ENCODE measurements at places on chromosomes 2 and 18. TPM values are rescaled to one million over a fixed set of nuclear protein-coding genes. Genes with fewer than 3 reads are reported as not detected.

The UGT1A3 gene
- total RNA-seq = not detected

The GPR75 gene
- total RNA-seq = 1.6 TPM

DNA sequence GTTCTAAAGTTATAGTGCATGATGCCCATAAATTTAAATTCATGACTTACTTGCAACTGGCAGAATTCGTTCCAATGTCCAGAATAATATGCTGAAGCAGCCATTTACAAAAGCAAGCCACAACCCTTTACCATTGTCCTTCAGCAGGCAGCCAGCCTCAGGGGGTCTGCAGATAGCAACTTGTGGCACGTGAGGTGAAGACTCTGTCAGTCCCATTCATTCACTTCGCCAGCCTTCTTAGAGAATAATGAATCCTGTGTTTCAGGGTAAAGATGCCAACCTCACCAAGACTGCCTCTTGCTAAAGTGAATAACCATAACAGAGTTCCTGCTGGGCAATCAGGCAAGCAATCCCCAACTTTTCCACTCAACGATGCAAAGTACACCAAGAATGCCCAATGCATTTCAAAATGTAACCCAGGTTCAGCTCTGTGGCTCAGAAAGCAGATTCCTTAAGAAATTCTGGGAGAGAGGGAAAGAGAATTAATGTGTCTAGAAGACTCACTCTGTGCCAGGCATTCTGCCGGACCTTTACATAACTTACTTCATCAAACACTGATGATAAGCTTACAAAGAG lies 315.4 kb downstream of the NCKAP5 start:
- DNase-seq = no peak

DNA sequence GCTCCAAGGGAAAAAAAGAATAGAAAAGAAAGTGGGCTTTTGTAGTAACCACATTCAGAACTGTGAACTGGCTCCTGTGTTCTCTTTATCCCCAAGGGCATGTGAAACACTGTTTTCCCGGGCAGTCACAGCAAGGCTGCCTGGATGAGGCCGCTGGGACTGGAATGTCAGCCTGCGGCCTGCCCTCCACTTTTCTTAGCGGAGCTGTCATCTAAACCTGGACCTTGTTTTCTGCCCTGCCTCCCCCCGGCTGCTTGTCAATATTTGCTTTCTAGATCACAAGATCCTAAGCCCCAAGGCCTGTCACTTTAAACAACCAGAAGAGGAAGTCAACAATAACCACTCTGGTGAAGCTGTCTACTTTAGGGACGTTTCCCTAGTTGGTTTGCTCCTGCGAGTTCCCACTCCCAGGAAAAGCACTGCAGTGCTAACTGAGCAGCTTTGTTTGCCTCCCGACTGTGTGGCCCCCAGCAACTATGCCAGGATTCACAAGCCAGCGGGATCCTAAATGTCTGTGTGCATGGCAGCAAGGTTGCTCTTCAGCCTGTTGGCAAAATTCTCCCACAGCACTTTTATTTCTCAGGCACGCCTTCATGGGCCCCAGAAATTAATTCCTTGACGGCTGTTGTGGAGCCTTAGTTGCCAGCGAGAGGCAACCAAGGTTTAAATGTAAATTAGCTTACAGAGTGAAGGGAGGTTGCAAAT lies 30.6 kb downstream of the SOWAHC start:
- DNase-seq = no peak

GRCh38 chr2:164655336-164655735 lies 34.1 kb upstream of the GRB14 start:
- DNase-seq = no peak

GRCh38 chr2:134154246-134154645 lies 99.6 kb upstream of the MGAT5 start:
- DNase-seq = no peak

DNA sequence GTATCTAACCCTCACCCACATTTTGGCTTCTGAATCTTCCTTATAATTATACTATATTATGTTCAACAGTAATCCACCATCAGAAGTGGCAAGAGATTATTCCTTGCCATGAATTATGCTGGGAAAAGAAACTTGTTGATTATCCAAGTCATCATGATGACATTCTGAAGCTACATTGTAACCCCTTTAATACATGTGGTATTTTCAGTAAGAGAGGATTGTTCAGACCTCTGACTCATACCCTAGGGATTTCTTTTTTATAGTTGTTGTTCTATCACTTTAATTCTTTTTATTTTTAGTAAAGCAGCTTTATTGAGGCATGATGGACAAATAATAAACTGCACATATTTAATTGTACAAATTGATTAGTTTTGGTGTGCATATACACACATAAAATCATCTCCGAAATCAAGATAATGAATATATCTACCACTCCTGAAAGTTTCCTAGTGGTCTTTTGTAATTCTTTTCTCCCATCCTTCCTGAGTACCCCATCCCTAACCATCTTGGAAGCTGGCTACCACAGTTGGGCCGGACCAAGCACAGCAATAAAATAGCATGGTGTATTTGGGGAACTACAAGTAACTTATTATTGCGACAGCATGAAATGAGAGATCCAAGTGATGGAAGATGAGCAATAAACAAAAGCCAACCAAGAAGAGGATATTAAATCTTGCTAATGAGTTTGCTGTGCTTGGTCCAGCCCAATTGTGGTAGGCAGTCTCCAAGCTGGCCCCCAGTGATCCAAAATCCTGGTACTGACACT lies 159.9 kb downstream of the BARD1 start:
- DNase-seq = no peak

The STRN gene
- 20.4 TPM for total RNA-seq

DNA sequence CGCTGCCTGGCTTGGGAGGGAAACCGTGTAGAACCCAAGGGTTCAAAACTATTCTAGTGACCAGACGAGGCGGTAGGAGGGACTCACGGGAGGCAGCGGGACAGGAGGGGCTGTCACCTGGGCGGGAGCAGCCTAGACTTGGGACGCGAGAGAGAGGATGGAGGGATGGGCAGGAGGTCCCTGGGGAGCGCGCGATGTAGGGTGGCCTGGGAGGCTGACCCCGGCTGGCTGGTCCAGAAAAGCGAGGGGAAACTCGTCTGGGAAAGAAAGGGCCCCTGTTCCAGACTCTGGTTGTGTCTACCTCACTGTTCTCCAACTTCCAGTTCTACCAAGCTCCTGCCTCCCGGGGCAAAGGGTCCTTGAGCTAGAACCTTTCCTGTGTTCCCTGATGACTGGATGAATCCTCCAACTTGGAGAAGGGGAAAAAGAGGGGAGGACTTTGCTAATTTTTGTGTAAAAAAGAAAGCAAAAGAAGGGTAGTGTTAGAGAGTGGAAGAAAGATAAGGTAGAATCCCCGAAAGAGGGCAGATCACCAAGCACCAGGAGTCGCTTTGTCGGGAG lies 1.4 kb downstream of the DOK6 start:
- no peak for DNase-seq

GRCh38 chr2:96565111-96565510 lies 28.6 kb downstream of the ARID5A start:
- DNase-seq = no peak

GRCh38 chr2:3172265-3172935 lies 205.2 kb downstream of the EIPR1 start:
- DNase-seq = no peak

DNA sequence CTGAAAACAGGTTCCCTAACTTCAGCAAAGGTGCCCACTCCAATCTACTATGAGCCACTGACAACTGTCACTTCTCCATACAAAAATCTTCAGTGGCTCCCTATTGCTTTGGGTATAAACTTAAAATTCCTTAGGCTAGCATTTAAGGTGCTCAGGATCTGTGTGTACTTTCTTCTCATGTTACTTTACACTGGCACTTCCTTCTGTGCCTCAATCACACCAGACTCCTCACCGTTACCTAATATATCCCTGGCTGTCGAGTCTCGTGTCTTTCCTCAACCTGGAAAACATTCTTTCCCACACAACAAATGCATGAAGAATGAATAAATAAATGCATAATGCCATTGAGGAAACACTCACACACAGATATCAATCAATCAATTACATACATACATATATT lies 101.1 kb downstream of the TCF4 start:
- DNase-seq = no peak

DNA sequence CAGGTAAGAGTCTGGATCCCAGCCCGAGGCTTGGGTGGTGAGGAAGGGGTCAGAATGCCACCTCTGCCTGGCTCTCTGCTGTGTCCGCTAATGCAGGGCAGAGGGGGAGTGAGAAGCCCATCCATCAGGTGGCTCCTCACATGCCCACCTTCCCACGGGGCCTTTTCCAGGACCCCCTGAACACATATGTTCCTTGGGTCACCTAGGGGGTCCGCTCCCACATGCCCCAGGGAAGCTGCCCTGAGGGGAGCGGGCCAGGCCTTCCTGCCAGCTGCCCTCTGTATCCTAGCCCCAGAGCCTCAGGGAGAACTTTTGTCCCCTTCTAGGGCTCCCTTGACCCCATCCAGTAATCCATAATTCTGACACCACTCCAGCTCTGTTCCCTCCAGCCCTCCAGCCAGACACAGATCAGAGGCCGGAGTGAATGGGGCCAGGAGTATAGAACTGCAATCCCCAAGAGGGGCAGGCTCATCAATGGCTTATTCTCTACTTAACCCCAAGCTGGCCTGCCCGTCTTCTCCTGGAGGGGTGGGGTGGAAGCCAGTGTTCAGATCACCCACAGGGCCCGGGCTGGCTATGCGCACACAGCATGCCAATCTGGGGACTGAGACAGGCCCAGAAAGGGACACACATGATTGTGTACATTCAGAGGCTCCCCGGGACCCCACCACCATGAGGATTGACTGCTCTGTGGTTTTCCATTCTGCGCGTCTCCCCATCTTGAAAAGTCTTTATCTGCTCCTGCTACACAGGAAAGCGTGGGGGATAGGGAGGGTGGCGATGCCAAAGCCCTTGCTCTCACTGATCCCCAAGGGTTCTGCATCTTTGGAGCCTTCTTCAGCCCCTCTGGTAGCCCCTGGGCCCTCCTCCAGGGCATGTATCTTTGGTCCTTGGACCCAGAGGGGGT lies 1.1 kb downstream of the EMILIN1 start:
- DNase-seq = no peak

The ERICH2 gene
- not detected for total RNA-seq

DNA sequence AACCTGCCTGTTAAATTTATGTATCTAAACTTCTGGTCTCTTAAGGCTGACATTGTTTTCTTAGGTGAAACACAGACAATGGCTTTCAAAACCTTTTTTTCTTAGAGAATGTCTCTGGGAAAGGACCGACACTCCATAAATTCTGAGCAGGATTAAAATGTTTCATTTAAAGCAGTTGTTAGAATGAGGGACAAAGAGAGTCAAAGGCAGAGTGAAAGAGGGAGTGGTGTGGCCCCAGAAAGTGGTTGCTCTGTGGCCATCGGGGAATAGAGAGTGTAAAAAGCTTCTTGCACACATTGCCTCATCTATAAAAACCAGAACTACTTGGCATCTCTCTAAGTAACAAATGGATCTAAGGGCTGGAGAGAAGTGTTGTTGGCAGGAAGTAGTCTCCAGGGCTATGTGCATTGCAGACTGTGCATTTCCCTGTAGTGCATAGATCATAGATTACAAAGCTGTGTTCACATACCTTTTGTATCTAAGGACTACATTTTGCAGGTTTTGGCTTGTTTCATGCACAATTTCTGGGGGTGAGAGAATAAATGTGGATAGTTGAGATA lies 3.6 kb downstream of the RPRM start:
- no peak for DNase-seq

- DNase-seq = no peak
Measured at GRCh38 chr2:169190197-169190775, 120.9 kb downstream of the DHRS9 start.

GRCh38 chr2:226607379-226607778 lies 192.2 kb downstream of the IRS1 start:
- no peak for DNase-seq

The LIMS4 gene
- total RNA-seq = not detected

DNA sequence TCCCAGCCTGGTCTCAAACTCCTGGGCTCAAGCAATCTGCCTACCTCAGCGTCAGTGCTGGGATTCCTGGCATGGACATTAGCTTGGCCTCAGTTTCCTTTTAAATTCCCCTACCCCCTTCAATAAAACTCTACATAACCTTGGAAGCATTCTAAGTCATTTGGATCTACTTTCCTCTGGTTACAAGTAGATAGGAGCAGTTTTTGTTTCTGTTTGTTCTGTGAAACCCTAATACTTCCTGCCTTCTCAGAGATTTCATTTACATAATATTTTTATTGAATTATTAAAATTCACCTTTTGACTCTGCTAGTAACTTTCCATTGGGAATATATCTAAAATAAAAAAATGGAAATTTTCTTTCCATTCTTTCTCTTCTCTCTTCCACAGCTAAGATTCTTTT lies 25.9 kb downstream of the GIGYF2 start:
- DNase-seq = no peak

DNA sequence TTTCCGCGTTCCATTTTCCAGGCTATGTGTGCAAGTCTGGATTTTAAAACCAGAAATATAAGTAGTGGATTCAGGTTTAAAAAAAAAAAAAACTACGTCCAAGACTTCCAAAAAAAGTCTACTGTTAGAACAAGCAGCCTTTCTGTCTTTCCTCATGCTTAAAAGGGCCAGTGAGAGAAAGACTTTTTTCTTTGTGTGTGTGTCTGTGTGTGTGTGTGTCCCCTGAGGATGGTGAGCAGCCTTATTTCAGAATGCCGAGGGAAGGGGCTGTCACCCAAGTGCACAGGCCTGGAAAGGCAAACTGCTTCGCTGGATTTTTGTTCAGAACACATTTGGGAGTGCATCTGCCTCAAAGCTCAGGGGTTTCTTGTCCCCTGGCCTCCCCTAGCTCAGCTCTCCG lies 98.8 kb downstream of the ZBTB7C start:
- DNase-seq = no peak

The CRACDL gene
- 0.36 TPM for total RNA-seq

The TNS1 gene
- 0.34 TPM for total RNA-seq

DNA sequence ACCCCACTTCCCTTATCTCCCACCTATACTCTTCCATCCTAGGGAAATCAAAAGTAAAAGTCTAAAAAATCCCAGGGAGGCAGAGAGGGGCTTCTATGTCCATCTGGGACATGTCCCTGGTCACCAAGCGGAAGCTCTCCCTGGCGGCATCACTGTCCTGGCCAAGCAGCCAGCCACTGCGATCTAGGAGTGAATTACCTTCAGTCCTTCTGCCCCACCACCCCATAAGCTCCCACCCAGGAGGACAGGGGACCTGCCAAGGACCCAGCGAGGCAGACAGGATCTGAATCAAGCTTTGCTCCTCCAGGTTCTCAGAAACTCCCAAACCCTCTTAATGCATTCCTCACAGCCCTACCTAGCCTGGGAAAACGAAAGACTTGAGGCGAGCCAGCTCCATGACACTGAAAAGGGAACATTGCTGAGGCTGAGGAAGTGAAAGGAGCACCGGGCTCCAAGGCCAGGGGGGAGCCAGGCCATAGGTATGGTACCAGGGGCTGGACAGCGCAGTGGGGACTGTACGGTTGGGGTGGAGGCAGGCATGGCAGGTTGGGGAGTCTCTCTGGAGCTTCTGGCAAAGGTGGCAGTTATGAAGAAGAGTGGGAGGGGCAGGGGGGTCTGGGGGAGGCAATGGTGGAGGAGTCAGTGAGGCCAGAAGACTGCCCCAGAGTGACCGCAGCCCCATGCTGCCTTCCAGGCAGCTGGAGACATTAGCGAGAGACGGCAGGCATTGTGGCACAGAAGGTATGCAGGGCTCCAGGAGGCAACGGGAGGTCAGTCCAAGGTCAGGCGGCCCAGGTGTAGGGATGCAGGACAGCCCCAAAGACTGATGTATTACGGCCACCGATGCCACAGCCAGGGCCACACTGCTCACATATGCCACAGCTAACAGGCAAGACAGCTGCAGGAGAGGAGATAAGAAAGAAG lies 2.7 kb upstream of the SLC23A3 start:
- no peak for DNase-seq
